Sciatic nerve (tissue), 2 donors: ENCODE measurements at places on chromosomes 1 and 21. TPM values are rescaled to one million over a fixed set of nuclear protein-coding genes. Genes with fewer than 3 reads are reported as not detected.
A peak's percentile ranks its signal among the peaks of the same experiment; 100 is the strongest.

DNA sequence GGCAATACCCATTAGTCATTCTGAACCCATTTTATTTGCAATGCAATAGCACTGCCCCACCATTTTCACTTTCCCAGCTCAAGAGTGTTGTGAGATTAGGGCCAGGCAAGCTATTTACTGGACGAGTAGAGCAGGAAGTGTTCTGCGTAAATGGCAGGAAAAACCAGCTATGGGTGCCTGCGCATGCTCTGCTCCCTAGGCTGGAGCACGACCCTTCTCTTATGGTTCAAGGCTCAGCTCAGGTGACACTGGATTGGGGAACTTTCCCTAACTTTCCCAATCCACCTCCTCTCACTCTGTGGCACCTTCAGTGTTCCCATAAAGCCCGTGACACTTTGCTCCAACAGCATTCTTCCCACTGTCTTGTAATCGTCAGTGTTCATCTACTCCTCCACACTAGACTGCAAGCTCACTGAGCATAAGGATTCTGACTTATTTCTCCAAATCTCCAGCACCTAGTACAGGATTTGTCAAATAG is 3.6 kb upstream of the MAN1A2 start:
- no peak for DNase-seq

Gene C1orf94
- not detected for total RNA-seq

- no peak for DNase-seq
These were observed 8.8 kb upstream of the CTBS start for GRCh38 chr1:84582802-84583587.

Gene TCEA3
- total RNA-seq = 48.4 TPM

DNA sequence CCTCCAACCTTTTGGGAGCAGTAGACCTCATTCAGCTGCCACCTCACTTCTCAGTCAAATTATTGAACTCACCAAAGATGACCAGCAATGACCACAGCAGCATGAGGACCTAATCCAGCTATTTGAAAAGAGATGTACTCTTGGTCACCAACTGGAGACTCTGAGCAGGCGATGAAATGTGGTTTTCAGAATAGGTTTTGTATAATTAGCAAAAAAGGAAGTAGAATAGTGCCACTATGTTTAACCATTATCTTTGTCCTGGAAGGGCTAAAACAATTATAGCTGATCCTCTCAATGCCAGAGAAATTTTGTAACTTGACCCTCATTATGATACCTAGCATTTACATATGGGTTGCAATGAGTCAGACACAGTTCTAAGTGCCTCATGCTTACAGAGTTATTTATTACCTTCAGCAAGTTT is at the start of gene FCRL2:
FCRL2 (minus strand) TSS at position 162 of the 421 bp plus-strand sequence; CDS start at position 103, 59 bp downstream.
- DNase-seq = no peak

DNA sequence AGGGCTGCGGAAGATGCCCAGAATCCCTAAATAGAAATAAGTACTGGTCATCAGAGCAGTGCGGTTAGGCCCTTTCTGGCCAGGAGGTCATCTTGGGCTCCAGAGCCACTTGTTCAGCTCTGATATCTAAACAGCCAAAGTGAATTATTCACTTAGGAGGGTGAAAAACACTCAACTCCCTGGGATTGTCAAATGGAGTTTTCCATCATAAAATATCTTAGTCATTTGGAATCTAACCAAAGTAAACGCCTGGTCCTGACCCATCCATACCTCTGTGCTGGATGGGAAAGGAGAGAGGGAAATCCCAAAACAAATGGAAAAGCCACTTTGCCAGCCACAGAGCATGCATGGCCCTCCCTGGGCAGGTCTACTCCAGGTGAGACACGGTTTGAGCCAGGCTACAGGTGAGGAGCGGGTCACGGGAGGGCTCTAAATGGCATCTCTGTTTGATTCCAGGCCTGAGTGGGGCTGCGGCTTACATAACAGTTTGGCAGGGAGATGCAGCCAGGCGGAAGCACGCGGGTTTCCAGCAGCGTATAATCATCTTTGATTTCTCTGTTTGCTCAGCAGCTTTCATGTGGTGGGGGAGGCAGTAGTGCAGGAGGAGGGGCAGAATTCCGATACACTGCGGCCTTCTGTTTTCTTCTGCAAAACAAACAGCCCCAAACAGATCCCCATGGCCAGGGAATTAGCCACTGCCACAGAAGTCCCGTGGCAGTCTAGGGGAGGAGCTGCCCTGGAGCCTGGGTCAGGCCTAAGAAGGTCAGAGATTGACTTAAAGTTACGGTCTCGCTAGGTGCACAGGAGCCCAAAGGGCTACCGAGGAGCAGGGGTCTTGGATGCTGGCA is 59.1 kb upstream of the ZNF648 start:
- DNase-seq = peak; percentile 84

DNA sequence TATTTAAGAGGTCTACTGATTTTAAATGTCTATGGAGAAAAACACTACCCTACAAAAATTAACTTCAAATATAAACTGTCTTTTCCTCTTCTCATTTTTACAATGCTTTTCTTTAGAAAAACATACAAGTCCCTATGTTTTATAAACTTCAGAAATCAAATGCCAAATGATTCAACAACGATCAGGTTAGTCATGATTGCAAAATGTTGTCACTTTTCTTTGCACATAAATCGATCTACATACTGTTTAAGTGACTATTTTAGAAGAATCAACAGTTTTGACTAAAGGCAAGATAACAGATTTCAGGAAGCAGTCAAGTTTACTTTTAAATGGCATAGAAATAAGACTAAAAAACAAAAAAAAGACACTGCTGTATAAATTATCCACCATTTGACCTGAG is 168.7 kb downstream of the GPATCH2 start:
- DNase-seq = no peak

Gene AMPD1
- total RNA-seq = not detected

- no peak for DNase-seq
These were observed 282.3 kb downstream of the DUSP10 start for GRCh38 chr1:221459558-221459957.

GRCh38 chr1:94398356-94398755 is 19.8 kb upstream of the ABCD3 start:
- no peak for DNase-seq

DNA sequence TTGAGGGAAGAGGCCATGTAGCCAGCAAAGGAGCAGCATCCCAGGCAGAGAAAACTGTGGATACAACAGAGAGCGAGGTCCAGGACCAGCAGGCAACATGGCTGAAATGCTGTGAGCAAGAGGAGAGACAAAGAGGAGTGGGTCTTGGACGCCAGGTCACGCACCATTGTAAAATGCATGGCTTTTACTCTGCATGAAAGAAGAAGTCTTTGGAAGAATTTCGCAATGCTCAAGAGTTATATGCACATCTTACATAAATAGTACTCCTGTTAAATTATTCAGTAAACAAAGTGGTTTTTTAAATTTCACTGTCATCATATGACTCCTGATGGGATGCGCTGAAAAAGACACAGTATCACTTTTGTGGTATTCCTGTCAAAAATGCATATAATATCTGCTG is 3.5 kb downstream of the CD244 start:
- no peak for DNase-seq

GRCh38 chr1:200904772-200905171 is 10.1 kb downstream of the INAVA start:
- DNase-seq = no peak

DNA sequence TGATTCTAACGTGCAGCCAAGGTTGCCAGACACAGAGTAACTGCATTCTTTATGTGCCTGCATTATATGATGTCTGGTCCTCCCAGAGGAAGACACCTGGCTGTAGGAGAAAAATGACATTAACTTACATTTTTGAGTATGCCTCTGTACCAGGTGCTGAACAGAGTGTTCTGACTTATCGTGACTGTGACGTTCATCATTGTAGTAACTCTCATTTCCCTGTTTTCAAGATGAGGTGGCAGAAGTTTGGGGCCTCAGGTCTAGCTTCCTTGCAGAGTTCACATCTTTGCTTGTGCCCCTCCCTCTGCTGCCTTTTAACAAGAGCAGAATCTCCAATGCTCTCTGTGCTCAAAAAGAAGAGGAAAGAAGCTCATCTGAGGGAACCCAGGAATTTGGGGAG is 488.0 kb downstream of the AJAP1 start:
- no peak for DNase-seq

GRCh38 chr1:20009212-20009611 is 29.8 kb upstream of the PLA2G2A start:
- DNase-seq = no peak

Gene FAM76A
- 18.3 TPM for total RNA-seq

- no peak for DNase-seq
These were observed 282.6 kb downstream of the NUF2 start for GRCh38 chr1:163604321-163604720.

Gene KCNH1
- 3.2 TPM for total RNA-seq

DNA sequence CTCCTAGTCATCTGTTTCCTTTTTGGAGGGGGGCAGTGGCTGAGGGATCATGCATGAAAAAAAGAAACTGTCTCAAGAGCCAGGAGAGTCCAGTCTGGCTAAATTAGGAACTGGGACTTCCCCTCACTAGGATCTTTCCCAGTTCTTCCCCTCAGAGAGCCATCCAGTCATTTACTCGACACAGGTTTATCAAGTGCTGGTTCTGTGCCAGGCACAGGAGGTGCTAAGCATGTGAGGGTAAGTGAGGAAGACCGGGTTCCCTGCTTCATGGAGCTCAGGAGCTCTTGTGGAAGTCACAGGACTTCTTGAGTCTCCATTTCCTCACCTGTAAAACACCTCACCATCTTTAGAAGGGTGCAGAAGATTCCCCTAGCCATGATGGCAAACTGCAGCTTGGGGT is 8.6 kb upstream of the NUAK2 start:
- DNase-seq = no peak

DNA sequence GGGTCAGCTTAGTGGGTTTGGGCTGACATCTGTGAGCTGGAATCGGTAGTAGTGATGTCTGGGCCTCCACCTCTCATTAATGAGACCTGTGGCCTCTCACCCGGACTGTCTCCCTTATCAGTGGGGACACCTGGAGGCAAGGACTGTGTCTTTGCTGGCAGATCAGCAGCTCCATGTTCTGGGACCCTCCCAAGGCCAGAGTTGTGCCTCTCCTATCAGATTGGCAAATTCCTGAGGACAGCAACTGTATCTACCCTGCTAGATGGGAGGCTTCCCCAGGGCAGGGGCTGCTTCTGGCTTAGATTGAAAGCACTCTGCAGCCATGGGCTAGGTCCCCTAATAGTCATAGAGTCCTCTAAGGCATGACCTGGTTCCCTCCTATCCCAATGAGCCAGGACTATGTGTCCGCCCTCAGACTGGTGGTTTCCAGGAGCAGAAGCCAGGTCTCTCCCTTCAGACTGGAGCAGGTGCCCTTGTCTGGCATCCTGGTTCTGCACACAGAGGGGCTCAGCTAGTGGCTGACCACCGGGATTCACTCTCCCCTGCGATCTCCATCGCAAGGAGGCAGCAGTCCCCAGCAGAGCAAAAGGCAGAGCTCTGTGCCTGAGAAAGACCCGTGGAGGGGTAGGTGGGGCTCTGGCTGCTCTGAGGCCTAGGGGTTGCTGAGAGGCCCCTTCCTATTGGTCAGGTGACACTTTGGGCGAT is 5.8 kb downstream of the DRAXIN start:
- no peak for DNase-seq

DNA sequence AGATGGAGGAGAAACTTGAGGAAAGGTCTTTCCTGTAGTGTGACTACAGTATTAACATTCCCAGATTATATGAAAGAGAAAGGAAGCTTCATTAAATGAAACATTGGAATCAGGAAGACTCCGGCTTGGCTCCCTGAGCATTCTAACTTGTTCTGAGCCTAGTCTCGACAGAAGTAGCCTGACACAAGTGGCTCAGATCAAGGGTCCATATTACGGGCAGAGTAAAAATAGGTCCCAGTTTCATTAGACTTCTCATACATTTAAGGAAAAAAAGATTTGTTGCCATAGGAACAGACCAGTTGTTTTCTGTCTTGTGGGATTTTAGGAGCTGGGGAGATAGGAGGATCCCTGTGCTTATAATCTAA is 12.8 kb downstream of the SMAP2 start:
- no peak for DNase-seq

DNA sequence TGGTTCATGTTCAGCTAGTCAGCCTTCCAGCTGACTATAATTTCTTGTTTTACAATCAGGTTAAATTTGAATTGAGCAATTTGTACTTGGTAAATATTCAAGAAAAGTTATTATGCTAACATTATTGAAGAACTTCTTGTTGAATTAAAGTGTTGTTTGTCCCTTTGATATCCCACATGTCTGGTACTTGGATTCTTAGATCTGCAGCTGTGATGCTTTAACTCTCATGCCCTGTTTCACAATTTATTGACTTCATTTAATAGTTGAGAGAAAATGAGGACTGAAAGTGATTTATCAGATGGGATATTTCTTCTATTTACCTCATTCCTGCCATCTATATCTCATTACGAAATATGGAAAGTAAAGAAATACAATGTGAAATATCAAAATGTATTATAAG is 92.8 kb downstream of the FASLG start:
- DNase-seq = no peak

DNA sequence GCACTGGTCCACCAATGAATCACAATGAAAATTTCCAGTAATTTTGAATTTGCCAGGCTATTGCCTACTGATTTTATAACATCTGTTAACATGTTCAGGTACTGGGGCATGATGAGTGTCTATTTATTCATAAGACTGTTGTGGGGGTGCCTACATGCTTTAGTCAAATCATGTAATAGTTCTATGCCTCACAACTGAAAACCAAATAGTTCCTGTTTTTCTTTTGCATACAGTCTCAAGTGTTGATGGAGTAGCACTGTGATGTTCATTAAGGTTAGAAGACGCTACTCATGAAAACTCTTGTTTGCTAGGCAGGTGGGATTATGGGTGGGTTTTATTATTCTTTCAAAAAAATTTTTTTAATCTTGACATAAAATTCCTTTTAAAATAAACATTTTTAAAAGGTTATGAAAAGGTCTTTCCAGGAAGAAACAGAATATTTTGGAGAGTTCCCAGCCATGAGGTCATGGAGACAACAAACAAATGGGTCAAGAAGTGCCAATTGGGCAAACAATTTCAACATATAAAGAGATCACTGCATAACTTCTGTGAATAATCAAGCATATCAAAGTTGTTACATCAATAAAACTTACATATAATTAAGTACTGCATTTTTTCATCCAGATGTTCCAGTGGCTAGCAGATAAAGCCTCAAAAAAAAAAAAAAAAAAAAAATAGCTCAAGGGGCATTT is 40.2 kb upstream of the NHLH2 start:
- DNase-seq = no peak

DNA sequence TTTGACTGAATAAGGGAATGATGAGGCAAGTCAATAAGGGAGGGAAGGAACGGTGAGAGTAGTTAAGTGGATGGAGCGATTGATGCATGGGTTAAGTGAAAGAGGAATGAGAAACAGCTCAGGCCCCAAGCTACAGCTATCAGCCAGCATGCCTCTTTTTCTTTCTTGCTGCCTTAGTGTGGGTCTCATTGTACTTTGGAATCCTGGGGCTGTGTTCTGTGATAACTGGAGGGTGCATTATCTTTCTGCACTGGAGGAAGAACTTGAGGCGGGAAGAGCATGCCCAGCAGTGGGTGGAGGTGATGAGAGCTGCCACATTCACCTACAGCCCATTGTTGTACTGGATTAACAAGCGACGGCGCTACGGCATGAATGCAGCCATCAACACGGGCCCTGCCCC is 1.0 kb downstream of the TEX38 start:
- DNase-seq = no peak

DNA sequence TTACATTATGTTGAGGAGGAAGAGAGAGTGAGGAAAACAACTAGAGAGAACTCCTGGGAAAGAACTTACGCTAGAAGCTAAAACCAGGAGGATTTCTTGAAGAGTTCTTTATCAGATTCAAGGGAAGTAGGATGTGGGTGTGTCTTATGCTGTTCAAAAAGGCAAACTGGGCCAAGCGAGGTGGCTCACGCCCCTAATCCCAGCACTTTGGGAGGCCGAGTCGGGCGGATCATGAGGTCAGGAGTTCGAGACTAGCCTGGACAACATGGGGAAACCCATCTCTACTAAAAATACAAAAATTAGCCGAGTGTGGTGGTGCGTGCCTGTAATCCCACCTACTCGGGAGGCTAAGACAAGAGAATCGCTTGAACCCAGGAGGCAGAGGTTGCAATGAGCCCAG is 23.1 kb downstream of the SMG7 start:
- DNase-seq = no peak
